ENCODE measurements at places on chromosomes 5 and 9.

- DNase-seq, result no peak
These were observed 89.7 kb downstream of the KCNT1 start for GRCh38 chr9:135791431-135792267.

DNA sequence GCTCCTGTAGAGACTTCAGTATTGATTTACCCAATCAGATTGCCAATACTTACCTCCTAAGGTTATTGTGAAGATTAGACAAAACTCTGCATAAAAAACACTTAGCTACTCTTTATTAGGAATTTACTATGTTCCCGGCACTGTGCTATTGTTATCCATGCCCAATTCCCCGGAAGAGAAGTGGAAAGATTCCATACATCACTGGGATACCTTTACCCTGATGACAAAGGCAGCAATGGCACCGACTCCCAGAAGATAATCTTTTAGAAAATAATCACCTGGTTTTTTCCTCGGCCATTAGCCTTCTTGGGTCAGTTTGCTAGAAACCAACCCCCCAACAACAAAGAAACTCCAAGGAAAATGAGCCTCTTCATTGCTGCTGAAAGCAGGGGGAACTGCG is 226.0 kb downstream of the SNX18 start:
- DNase-seq, result no peak

- DNase-seq, result no peak
These were observed 93.3 kb downstream of the PARP8 start for GRCh38 chr5:50759526-50760270.

DNA sequence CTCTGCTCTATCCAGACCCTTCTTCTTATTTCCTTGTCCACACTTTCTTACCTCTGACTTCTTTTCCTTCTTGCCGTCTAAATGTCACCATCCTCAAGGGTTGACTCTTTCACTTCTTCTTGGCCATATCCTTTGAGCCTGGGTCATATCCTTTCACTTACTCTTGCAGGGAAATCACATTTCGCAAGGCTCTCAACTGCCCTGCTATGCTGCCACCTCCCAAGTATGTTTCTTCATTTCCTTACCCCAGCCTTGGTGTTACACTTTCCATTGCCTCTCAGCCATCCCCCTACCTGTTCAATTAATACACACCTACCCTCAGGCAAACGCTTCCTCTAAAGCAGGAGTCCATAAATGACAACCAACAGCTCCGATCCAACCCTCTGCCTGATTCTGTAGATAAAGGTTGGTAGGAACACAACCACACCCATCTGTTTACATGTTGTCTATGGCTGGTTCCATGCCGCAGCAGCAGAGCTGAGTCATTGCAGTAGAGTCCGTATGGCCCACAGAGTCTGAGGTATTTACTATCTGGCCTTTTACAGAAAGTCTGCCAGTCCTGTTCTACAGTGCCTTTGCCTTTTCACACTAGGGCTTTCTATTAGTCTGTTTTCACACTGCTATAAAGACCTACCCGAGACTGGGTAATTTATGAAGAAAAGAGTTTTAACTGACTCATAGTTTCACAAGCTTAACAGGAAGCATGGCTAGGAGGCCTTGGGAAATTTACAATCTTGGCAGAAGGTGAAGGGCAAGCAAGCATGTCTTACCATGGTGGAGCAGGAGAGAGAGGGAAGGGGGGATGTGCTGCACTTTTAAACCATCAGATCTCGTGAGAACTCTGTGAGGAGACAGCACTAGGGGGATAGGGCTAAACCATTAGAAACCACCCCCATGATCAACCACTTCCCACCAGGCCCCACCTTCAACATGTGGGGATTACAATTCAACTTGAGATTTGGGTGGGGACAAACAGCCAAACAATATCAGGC is 97.9 kb downstream of the SV2C start:
- DNase-seq, result no peak

- no peak for DNase-seq
These were observed 38.9 kb downstream of the TPPP start for GRCh38 chr5:654071-654778.

DNA sequence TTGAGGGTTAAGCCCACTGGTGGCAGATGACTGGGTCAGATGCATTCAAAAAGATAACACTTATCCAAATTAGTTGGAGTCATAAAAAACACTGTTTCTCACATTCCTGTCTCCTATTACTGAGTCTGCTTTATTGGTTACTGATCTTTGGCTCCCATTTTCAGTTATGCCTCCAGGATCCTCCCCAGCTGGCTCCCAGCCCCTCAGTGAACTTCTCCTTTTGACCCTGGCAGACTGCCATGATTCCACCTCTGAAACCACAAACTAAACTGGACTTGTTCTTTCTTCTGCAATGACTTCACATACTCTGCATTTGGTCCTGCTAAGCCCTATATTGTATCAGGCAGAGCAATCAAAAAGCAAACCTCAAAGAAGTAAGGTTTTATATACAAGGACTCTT is 860.8 kb upstream of the DMAC1 start:
- no peak for DNase-seq

DNA sequence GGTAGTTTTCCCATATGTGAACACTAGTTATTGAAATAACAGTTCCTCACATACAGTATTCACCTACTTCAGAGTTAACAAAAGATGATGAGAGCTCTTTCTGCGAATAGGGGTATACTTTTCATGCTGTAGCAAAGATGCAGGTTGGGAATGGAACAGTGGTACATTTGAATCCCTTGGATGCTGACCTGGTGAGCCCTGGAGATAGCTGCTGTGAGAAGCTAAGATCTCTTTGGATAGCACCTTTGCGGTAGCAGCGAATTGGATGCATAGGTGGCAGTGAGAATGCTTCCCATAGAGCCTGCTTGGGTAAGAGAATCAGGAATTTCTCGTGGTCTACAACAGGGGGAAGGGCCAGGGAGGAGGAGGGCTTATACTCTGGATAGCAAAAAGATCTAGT is 61.2 kb downstream of the NUP214 start:
- DNase-seq, result no peak

- no peak for DNase-seq
These were observed 157.4 kb downstream of the C9orf50 start for GRCh38 chr9:129463477-129463876.

GRCh38 chr5:5221724-5222123 is 81.6 kb downstream of the ADAMTS16 start:
- DNase-seq, result no peak

GRCh38 chr5:68424799-68425537 is 209.4 kb downstream of the PIK3R1 start:
- no peak for DNase-seq

DNA sequence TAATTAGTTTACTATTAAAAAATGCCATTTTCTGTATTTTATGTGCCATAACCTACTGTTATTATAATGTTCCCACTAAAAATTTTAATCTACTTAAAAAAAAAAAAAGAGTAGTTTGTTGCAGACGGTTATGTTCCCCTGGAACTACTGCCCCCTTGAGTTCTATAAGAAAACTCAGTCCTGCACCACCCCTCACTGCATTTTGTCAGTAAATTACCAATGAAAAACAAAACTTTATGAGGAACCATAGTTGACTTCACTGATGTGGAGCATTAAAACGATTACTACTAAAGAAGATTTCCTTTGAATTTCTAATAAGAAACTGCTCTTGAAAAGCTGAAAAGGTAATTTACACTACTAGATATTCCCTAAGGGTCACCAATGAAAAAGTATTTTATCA is 288.7 kb downstream of the FBXL17 start:
- no peak for DNase-seq

DNA sequence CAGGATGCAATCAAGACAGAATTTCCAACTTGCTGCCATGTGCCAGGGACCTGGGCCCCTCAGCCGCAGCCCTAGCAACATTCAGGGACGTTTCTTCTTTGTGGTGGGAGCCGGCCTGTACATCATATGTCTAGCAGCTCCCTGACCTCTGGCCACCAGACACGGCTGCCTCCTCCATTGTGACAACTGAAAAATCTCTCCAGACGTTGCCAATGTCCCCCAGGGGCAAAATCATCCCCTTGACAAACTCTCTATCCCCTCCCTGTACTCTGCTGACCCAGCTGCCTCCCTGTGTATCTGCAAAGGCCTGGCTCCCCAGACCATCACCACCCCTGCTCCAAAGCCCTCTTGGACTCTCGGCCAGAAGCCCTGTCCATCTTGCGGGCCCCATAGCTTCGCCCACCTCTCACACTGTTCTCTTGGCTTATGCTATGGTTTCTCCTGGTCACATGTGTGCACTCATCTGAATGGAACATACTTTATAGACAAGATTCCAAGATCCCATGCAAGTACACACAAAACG is 40.8 kb downstream of the BICD2 start:
- no peak for DNase-seq

DNA sequence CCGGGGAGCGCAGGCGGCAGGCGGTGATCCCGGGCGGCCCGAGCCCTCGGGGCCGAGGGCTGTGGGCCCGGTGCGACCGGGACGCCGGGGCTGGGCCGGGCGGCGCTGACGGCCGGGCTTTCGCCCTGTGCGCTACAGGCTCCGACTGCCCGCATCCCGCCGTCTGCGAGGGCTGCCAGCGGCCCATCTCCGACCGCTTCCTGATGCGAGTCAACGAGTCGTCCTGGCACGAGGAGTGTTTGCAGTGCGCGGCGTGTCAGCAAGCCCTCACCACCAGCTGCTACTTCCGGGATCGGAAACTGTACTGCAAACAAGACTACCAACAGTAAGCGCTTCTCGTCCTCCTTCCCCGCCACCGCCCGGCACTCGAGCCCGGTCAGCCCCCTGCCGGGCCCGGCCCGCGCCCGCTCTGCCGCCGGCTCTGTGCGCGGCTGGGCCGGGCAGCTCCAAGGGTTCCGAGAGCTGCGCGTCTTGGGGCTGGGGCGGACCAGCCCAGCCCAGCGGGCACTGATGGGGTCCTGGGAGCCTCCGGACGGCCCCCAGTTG is 1.6 kb downstream of the LMX1B start:
- no peak for DNase-seq

DNA sequence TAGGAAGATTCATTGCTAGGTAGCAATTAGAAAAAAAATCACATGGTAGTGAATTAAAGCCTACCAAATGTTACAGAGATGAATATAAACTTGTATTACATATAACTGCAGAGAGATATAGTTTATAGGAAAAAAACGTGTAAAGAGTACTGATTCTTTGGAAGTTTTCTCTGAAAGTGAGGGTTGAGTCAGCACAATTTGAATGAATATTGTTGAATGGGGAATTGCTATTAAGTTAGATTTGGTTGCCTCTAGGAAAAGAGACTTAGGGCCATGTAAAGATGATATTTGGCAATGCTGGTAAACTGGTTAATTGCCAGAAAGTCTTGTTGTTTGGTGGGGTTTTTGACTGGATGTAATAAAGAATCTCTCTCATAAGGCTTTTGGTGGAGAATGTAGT is 37.2 kb upstream of the TAL2 start:
- DNase-seq, result no peak

DNA sequence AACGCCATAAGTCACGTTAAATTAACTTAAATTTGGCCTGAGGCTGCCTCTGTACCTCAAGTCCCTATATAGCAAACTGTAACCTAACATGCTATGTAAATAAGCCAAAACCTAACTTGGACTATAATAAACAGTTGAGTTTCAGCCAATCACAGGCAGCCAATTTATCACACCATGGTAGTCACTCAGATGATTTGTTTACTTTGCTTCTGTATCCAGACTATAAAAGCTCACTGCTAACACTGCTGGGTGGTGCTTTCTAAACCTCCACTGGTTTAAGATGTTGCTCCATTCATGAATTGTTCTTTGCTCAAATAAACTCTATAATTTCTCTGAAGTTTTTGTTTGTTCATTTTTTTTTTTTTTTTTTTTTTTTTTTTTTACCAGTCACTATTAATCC is 62.8 kb downstream of the TRPM3 start:
- no peak for DNase-seq

DNA sequence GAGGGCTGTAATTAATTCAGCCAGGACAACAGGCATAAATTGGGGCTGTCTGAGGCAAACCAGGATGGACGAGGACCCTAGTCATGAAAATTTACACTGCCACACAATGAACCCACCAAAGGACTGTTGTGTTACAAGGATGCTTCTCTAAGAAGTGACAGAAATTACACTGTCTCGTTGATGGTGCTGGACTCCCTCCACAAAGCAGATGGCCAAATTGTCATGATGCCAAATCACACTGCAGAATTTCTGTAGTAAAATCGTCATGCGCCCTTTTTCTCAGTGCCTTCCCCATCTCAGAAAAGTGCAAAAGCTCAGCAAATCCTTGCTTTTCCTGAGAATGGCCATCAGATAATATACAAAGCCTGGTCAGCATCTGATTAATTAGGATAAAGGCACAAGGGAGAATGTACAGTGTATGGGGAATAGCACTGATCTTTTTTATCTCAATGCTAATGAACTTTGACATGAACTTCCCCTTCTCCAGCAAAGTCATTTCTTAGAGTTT is 545.8 kb downstream of the CSNK1G3 start:
- no peak for DNase-seq

GRCh38 chr5:138961221-138961620 is 86.1 kb upstream of the LRRTM2 start:
- DNase-seq, result no peak

- DNase-seq, result no peak
These were observed 584.6 kb upstream of the CDH18 start for GRCh38 chr5:20572614-20573013.

- DNase-seq, result no peak
These were observed 576.2 kb upstream of the CLINT1 start for GRCh38 chr5:158435161-158435616.

- DNase-seq, result no peak
These were observed 164.9 kb downstream of the PBX3 start for GRCh38 chr9:125911861-125912644.

GRCh38 chr5:130234816-130235215 is 330.6 kb downstream of the CHSY3 start:
- no peak for DNase-seq

- no peak for DNase-seq
These were observed 26.9 kb downstream of the MRPS30 start for GRCh38 chr5:44835693-44836092.

DNA sequence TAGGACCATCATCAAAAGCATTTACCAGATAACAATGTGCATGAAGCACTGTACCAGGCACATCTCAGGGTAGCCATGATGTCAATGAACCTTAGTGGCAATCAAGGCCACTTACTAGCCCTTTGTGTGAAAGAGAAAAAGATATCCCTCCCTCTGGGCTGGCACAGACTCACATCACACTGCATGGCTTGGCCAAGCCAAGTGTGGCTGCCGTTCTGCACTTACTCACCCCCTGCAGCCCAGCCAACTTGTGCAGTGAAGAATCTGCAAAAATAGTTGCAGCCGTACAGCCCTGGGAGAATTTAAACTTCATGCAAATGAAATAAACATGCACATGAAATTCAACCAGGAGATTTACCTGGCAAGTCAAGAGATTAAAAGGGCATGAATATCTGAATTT is 333.5 kb downstream of the DEPDC1B start:
- no peak for DNase-seq

GRCh38 chr9:136618580-136619547 is 43.9 kb upstream of the EGFL7 start:
- no peak for DNase-seq

GRCh38 chr5:134071614-134072207 is 42.8 kb upstream of the TCF7 start:
- DNase-seq, result no peak
